ENCODE measurements at places on chromosomes 4 and X.

- DNase-seq: no peak
Measured at GRCh38 chr4:116838609-116839008, 246.8 kb downstream of the TRAM1L1 start.

DNA sequence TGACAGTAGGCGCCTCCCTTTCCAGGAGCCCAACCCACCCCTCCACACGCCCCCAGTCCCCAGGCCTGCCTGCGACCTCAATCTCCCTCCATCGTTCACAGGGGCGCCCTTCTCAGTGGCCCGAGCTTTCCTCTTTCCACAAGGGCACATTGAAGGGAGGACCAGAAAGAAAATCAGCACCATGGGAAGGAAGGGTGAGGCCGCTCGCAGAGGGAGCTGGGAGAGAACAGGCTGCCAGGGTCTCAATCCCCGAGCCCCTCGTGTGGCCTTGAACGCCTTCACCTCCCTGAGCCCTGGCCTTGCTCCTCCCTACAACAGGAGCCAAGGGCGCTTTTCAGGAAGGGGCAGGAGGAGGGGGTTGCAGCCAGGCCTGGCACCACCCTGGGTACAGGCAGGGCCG is 66.5 kb downstream of the WFS1 start:
- DNase-seq: no peak

- DNase-seq: no peak
Measured at GRCh38 chrX:11138498-11139390, 27.6 kb downstream of the HCCS start.

DNA sequence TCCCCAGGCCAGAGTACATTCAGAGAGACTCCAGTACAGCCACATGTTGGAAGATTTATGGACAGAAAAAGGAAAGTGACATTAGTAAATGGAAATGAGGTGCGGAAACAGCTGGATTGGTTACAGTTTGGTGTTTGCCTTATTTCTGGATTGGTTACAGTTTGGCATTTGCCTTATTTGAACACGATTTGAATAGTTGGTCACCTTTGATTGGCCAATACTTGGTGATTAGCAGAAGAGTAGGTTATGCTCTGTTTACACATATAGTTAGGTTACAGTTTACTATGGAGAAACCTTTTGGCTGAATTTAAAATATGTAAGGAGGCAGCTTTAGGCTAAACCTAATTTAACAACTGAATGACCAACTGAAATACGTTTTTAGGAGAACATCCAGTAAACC is 173.7 kb downstream of the AASDH start:
- no peak for DNase-seq
